ENCODE measurements at places on chromosomes 2 and 18.

- DNase-seq, result no peak
These were observed 633.2 kb upstream of the PKDCC start for GRCh38 chr2:41414486-41415230.

- no peak for DNase-seq
These were observed 64.9 kb upstream of the TFCP2L1 start for GRCh38 chr2:121349721-121350401.

DNA sequence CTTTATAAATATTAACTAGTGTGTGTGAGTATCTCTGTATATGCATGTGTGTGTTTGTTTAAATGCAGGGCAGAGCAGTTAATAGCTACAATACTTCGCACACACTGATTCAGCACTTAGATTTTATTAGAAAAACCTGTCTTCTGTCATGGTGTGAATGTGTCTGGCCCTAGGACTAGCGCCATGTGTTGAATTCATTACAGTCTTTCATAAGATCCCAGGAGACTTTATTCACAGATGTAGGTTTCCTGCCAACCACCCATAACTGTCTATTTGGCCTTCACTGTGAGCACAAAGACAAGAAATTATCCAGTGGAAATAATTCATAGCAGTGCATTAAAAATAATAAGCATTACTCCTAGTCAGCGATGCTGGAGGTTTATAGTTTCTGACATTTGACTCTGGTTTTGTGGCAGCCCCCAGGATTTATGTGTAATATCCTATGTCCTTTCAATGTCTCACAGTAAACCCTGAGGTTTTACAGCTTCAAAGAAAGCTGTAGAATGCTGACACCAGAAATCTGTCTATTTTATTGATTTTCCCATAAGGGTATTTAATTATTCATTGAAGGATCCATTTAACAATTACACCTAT lies 93.9 kb downstream of the ZNF804A start:
- no peak for DNase-seq

DNA sequence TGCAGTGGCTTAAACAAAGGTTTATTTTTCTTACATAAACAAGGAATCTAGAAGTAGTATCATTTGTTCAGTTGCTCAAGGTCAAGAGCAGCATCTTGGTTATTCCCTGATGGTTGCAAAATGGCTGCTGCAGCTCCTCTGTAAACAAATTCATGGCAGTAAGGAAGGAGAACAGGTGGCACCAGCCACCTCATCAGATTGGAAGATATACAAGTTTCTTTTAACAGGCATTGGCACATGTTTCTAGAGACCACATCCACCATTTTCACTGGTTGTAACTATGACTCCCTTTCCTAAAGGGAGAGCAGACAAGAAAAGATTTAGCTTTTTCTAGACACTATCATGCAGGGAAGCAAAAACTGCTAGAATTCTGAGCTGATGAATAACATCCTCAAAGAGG lies 46.3 kb downstream of the PKDCC start:
- DNase-seq, result no peak

DNA sequence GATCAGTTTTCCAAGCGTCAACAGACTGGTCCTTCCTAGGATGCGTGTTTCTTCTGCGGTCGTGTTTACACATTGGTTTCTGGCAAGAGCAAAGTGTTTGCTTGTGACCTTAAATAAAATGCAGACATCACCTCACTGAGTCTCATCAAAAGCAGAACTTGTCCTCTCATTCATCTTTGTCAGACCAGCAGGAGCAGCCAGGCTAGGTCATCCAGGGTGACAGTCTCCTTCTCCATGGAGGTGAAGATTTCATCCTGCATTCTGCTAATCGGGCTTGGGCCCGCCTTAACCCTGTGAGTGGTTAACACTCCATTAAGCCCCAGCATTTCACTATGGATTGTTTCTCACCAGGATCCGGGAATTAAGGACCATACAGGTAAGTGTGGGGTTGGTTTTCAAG lies 64.2 kb upstream of the PID1 start:
- DNase-seq, result no peak

- no peak for DNase-seq
These were observed 844 bp upstream of the CPS1 start for GRCh38 chr2:210555555-210555954.

- no peak for DNase-seq
These were observed 218.5 kb downstream of the KCNS3 start for GRCh38 chr2:18096836-18097405.

DNA sequence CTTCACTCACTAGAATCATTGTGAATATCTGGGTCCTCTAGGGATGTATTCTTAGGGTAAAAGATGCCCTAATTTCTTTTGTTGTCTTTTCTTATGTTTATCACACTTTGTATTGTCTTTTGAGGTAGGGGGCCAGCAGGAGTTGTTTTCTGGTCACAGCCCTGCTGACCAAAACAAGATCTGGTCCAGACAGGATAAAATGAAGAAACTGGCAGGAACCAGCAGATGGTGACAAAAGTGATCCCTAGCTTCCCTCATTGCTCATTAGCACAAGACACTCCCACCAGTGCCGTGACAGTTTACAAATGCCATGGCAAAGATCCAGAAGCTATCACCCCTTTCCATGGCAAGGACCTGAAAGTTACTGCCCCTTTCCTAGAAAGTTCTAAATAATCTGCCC lies 81.7 kb upstream of the CCDC85A start:
- no peak for DNase-seq

DNA sequence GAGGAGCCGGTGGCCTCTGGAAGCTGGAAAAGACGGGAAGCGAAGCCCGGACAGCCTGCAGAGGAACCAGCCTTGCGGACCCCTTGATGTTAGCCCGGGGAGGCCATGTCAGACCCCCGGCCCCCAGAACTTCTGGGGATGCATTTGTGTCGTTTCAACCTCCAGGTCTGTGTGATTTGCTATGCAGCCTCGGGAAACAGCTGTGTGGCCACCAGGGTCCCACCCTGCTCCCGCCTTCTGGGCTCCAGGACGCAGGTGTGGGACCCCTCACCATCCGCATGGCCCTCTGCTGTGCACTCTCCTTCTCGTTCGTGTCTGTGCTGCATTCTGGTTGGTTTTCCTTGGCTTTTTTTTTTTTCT lies 13.3 kb downstream of the NEU4 start:
- DNase-seq, result no peak

DNA sequence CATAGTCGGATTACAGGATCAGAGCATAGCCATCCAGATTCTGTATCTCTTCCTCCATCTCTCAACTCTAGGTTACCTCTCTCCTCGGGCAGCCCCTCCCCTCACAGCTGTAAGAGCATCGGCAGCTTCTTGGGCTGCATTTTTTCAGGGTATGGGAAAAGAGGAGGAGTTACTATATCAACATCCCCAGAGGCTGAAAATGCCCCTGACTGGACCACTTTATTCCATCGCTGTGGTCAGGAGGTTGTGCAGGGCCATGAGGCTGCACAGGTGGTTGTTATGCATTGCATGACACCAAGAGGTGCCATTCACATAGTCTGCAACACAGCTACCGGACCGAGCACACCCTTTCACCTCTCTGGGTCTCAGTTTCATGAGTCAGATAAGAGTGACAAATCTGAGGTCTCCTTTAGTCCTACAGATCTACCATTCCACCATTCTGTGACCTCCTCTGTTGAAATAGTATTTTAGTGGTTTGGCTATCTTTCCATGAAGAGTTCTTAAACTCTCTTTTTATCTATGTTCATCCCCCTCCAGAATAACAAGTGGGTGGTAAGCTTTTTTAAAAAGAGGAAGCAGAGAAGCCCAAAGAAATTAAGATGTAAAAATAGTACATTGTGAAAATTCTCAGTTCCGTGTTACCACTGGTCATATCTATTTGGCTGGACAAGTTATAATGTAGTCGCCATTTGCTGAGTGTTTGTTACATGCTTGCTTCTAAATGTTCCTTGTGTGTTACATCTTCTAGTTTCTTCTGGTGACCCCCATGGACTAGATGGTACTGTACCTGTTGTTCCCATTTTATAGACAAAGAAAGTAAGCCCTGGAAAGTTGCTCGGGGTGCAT lies 56.6 kb upstream of the SLC1A4 start:
- no peak for DNase-seq

GRCh38 chr2:136110526-136110925 lies 7.4 kb downstream of the CXCR4 start:
- no peak for DNase-seq

- DNase-seq, result no peak
These were observed 123.2 kb downstream of the BIRC6 start for GRCh38 chr2:32479993-32480392.

DNA sequence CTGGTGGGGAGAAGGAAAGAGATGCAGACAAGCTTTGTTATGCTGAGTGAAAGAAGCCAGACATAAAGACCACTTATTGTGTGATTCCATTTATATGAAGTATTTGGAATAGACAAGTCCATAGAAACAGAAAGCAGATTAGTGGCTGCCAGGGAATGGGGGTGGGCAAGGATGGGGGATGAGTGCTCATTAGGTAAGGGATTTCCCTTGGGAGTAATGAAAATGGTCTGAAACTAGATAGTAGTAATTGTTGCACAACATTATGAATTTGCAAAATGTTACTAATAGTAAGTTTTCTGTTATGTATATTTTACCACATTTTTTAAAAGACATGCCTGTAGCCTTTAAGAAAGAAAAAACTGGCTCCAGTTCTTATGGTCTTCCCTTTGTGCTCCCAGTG lies 154.9 kb downstream of the LNPK start:
- no peak for DNase-seq

GRCh38 chr18:22337306-22337705 lies 80.4 kb downstream of the CTAGE1 start:
- no peak for DNase-seq
